ENCODE measurements at places on chromosomes 16 and 17. TPM values are rescaled to one million over a fixed set of nuclear protein-coding genes. Genes with fewer than 3 reads are reported as not detected.
A peak's percentile ranks its signal among the peaks of the same experiment; 100 is the strongest.

The RRN3 gene
- 37.9 TPM for polyA plus RNA-seq

The KRT39 gene
- not detected for polyA plus RNA-seq

The TMC8 gene
- polyA plus RNA-seq: 5.7 TPM

DNA sequence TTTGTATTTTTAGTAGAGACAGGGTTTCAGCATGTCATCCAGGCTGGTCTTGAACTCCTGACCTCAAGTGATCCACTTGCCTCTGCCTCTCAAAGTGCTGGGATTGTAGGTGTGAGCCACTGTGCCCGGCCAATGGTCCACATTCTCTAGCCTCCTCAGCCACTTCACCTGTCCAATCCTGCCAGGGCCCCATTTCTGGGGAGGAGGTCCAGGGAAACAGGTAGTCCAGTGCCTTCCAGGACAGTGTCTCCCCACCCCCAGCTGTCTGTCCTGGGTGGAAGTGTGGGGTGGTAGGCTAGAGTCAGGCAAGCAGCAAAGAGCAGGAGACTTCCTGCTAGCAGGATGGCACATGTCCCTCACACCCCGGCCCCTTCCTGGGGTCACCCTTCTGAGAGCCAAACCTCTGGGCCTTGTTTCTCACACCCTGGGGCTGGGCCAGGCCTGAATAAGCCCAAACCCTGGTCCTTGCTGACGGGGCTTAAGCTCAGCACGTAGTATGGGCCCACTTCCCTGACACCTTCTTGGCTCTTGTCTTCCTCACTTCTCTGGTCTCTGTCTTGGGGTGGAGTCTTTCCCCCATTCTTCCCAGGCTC lies 5.0 kb downstream of the FHOD1 start:
- peaks cover 2% of the 10 kb centered on the region for H3K4me1 ChIP-seq
- peak overlapping the region; percentile 72 for H3K27ac ChIP-seq
- H3K27me3 ChIP-seq: no peaks in the 10 kb centered on the region
- no peak for DNase-seq
- H3K36me3 ChIP-seq: peaks cover 40% of the 10 kb centered on the region
- no peak overlapping the region for H3K4me3 ChIP-seq

GRCh38 chr17:39208893-39209292 lies 8.8 kb downstream of the RPL19 start:
- H3K36me3 ChIP-seq: peaks cover 3% of the 10 kb centered on the region
- H3K4me3 ChIP-seq: no peak overlapping the region
- no peak overlapping the region for H3K27ac ChIP-seq
- no peaks in the 10 kb centered on the region for H3K4me1 ChIP-seq
- no peak for DNase-seq

- no peak overlapping the region for H3K27ac ChIP-seq
- H3K27me3 ChIP-seq: peaks cover 48% of the 10 kb centered on the region
- DNase-seq: peak; percentile 60
- no peak overlapping the region for H3K4me3 ChIP-seq
- H3K36me3 ChIP-seq: no peaks in the 10 kb centered on the region
Measured at GRCh38 chr17:1275962-1276736, 3.3 kb upstream of the TRARG1 start.

DNA sequence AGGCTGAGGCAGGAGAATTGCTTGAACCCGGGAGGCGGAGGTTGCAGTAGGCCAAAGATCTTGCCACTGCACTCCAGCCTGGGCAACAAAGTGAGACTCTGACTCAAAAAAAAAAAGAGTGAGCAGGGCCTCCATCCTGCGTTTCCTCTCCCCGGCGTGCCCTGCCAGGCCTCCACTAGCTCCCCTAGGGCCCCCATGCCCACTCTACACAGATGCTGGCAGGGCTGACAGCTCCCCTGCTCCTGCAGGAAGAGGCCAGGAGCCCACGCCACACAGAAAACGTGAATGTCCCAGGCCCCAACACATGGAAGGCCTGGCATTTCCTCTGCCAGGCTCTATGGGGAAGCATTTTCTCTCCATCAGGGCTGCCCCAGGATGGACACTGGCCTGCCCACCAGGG lies 109.4 kb downstream of the AMFR start:
- no peaks in the 10 kb centered on the region for H3K36me3 ChIP-seq
- H3K27me3 ChIP-seq: no peaks in the 10 kb centered on the region

- H3K4me1 ChIP-seq: no peaks in the 10 kb centered on the region
- no peaks in the 10 kb centered on the region for H3K27me3 ChIP-seq
- no peak for DNase-seq
- no peaks in the 10 kb centered on the region for H3K36me3 ChIP-seq
- H3K4me3 ChIP-seq: no peak overlapping the region
- H3K27ac ChIP-seq: no peak overlapping the region
Measured at GRCh38 chr17:31627960-31628359, 231.1 kb downstream of the COPRS start.

- no peak overlapping the region for H3K4me3 ChIP-seq
- no peaks in the 10 kb centered on the region for H3K4me1 ChIP-seq
- H3K27ac ChIP-seq: no peak overlapping the region
Measured at GRCh38 chr16:11398851-11399250, 53.6 kb downstream of the RMI2 start.

- peaks cover 20% of the 10 kb centered on the region for H3K4me1 ChIP-seq
- no peak for DNase-seq
- peaks cover 2% of the 10 kb centered on the region for H3K27me3 ChIP-seq
Measured at GRCh38 chr17:79702034-79702433, 28.7 kb upstream of the ENPP7 start.

DNA sequence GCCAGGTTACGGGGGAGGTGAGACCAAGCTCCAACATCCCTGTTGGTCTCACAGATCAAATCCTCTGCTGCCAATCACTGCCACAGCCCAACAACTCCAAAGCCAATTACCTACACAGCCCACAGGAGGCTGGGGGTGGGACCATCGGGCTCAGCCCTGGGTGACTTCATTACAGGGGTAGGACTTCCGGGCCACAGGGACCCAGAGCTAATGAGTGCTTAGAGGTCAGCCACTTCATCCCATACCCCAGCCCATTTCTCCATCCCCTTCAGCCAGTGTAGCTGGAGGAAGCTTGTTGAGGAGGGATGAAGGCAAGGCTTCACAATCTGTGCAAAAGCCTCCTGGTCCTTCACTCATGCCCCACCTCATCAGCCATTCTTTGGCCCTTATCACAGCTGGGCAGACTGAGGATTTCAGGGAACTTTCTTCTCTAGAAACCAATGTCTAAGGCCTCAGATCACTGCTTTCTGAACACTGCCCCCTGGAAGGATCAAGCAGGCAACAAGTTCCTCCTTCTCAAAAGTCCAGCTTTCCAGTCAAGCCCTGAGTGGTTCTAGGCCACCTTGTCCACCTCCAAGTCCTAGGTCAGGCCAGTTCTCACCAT lies 5.8 kb downstream of the FOXN1 start:
- no peaks in the 10 kb centered on the region for H3K27me3 ChIP-seq
- no peak overlapping the region for H3K4me3 ChIP-seq
- H3K36me3 ChIP-seq: no peaks in the 10 kb centered on the region
- DNase-seq: no peak
- no peaks in the 10 kb centered on the region for H3K4me1 ChIP-seq

DNA sequence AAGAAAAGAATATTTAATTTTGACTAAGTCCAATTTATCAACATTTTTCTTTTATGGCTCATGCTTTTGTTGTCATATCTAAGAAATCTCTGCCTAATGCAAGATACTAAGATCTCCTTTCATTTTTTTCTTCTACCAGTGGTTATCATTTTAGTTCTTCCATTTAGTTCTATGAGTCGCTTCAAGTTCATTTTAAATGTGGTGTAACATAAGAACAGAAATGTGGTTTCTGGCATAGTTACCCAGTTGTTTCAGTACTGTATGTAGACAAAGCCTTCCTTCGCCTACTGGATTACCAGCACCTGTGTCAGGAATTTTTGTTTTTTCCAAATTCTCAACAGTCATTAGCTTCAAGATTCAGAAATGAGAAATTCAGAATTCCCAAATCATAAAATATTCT lies 175.7 kb downstream of the PARN start:
- no peak for DNase-seq
- no peak overlapping the region for H3K4me3 ChIP-seq
- peaks cover 3% of the 10 kb centered on the region for H3K36me3 ChIP-seq
- no peak overlapping the region for H3K27ac ChIP-seq
- no peaks in the 10 kb centered on the region for H3K27me3 ChIP-seq
- no peaks in the 10 kb centered on the region for H3K4me1 ChIP-seq

DNA sequence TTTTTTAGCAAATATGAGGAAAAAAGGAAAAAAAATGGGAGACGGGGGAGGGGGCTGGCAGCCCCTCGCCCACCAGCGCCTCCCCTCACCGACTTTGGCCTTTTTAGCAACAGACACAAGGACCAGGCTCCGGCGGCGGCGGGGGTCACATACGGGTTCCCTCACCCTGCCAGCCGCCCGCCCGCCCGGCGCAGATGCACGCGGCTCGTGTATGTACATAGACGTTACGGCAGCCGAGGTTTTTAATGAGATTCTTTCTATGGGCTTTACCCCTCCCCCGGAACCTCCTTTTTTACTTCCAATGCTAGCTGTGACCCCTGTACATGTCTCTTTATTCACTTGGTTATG lies 1.2 kb upstream of the TMEM88 start:
- no peak for DNase-seq
- no peaks in the 10 kb centered on the region for H3K27me3 ChIP-seq
- H3K36me3 ChIP-seq: peaks cover 10% of the 10 kb centered on the region
- H3K4me3 ChIP-seq: no peak overlapping the region

GRCh38 chr17:63525190-63525946 lies 2.2 kb downstream of the KCNH6 start:
- no peaks in the 10 kb centered on the region for H3K36me3 ChIP-seq
- no peak overlapping the region for H3K4me3 ChIP-seq
- H3K27me3 ChIP-seq: no peaks in the 10 kb centered on the region
